ENCODE measurements at places on chromosomes 7 and 10.

- no peak for DNase-seq
These were observed 48.8 kb upstream of the MYL10 start for GRCh38 chr7:101677797-101678479.

DNA sequence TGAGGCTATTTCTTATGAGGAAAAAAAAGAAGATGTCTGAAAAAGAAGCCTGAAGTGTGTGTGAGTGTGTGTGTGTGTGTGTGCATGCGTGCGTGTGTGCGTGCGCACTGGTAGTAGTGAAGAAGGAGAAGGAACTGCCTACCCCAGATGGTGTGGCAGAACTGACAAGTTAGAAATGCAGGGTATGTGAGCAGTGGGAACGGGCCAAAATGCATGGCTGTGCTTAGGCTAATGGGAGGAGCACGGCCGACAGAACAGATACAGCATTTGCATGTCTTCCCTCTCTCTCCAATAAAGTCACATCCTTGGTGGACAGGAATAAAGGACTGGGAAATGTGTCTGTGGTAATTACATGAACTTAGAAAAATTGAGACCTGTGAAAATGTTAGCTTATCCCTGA is 94.3 kb downstream of the IDE start:
- DNase-seq: no peak

- no peak for DNase-seq
These were observed 32.4 kb upstream of the TCF7L2 start for GRCh38 chr10:112917681-112918080.

- DNase-seq: no peak
These were observed 50.1 kb upstream of the PRKAR1B start for GRCh38 chr7:776992-777727.

- peak; percentile 15 for DNase-seq
These were observed 42.3 kb downstream of the RHOBTB1 start for GRCh38 chr10:60901561-60902235.

DNA sequence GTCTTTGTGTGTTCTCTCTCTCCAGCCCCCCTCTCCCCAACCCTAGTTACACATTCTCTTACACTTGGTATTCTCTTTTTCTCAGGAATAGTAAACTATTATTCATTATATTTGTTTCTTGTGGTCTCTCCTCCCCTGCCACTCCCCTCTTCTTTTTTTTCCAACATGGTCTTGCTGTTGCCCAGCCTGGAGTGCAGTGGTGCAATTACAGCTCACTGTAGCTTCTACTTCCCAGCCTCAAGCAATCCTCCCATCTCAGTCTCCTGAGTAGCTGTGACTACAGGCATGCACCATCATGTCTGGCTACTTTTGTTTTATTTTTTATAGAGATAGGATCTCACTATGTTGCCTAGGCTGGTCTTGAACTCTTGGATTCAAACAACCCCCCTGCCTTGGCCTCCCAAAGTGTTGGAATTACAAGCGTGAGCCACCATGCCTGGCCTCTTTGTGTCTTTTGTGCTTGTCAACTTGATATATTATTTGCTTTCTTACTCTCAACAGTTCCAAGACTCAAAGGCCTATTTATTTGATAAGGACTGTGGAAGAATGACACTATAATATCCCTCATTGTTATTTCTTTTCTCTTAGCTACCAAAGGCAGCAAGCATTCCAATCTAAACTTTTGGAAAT is 66.9 kb downstream of the MLLT10 start:
- no peak for DNase-seq

DNA sequence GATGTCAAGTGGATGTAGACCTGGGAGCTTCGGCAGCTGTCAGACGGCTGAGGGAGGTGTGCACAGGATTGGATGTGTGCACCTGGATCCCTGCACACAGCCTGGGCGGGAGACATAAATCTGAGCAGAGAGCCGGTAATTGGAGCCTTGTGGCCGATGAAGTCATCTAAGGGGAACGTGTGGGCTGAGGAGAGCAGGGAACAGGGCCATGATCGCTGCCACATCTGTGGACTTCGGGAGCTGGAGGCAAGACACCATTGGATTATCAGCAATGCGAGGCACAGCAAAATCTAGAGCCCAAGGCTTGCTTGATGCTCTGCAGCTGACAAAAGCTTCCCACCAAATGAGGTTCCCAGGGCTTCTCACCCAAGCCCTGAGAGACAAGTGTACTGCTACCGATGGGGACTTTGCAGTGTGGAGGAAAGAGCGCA is 147.7 kb downstream of the PTPN20 start:
- no peak for DNase-seq

GRCh38 chr10:24251547-24251946 is 42.6 kb downstream of the KIAA1217 start:
- DNase-seq: no peak

DNA sequence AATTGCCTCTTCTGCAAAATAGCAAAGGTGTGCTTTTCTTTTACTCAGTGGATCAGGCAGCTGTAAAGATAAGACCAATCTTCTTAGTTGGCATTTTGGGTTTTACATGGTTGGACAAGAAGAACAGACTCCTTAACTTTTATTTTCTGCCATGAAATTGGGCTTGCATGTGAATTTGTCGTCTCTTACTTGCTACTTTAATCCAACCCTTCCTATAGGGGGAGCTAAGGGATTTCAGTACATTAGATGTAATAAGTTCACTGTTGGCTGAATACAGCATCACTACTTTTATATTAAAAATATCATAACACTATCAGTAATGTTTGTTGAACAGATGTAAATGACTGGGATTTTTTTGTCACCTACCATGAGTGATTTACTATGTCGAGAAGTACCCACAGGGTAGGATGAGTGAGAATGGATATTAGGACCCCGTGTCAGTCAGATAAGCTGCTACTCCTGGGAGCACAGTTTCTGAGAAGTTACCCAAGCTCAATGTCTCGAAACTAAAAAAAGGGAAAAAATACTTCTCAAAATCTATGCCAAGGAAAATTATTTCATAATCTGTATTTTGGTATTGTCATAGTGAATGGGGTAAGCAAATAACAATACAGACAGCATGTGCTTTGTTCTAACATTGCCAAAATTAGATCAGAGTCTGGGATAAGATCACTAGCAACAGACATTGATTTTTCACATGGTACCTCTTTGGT is 127.4 kb upstream of the AGR3 start:
- DNase-seq: no peak

DNA sequence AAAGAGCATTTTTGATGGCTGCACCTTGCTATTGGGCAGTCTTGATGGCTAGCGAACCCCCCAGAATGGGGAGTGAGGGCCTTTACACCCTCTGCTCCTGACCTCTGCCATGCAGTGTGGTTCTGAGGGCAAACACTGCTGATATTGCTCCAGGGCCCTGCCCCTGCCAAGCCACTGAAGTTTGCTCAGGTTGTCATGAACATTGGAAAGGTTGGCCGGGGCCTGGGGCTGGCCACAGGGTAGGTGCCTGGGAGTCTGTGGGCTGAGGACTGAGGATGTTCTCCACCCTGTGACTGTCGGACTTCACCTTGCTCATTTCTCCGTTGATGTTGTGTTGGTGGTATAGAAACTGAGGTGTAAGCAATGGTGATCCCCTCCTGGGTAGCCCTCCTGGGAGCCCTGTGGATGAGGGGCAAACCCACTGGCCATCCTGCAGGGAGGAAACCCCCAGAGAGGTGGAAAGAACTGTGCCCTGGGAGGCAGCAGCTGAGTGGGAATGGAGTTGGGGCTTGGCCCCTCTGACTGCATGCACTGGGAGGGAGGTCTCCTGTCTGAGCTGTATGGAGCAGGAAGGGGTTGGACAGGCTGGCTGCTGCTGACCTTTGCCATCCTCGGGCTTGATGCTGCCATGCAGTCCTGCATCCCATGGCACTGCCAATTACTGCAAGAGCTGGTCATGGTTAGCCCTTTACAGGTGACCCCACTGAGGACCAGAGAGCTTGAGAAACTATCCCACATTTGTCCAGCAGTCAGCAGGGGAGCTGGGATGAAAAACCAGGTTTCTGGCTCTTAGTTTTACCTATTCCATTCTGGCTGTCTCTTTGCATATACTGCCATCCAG is 77.1 kb downstream of the SH2D4B start:
- DNase-seq: no peak

DNA sequence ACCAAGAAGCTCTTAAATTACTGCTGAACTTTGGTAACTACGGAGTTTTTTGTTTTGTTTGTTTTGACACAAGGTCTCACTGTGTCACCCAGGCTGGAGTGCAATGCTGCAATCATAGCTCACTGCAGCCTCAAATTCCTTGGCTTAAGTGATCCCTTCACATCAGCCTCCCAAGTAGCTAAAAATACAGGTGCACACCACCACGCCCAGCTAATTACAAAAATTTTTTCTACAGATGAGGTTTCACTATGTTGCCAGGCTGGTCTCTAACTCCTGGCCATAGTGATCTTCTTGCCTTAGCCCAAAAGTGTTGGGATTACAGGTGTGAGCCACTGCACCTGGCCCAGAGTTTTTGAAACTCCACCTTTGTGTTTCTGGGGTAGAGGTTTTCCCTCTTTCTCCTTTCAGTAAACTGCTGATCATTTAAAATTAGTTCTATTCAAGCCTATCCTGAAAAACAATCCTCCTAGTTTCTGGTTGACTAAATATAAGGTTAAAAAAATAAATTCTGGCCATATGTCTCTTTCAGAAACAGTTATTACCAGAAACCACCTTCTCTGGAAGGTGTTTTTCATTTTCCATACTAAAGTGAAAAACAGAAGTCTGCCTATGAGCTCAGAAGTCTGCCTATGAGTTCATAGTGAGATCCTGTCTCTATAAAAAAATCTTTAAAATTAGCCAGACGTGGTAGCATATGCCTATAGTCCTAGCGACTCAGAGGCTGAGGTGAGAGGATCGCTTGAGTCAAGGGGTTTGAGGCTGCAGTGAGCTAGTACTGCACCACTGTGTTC is 63.9 kb downstream of the VOPP1 start:
- DNase-seq: no peak

DNA sequence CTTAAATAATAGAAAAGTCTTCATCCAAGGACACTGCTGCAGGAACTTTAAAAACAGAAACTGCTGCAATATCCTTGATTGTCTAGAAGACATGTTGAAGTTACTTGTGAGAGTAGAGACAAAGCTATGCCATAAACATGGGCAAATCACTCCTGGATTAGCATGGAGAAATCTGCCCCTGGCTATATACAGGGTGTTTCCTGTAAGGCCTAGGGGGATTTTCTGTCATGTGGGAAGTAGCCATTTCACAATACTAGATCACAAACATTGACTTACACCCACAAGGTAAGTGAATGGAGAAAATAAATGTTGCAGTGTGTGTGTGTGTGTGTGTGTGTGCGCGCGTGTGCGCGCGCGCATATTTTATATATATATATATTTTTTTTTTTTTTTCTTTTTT is 35.2 kb upstream of the PDK4 start:
- no peak for DNase-seq

DNA sequence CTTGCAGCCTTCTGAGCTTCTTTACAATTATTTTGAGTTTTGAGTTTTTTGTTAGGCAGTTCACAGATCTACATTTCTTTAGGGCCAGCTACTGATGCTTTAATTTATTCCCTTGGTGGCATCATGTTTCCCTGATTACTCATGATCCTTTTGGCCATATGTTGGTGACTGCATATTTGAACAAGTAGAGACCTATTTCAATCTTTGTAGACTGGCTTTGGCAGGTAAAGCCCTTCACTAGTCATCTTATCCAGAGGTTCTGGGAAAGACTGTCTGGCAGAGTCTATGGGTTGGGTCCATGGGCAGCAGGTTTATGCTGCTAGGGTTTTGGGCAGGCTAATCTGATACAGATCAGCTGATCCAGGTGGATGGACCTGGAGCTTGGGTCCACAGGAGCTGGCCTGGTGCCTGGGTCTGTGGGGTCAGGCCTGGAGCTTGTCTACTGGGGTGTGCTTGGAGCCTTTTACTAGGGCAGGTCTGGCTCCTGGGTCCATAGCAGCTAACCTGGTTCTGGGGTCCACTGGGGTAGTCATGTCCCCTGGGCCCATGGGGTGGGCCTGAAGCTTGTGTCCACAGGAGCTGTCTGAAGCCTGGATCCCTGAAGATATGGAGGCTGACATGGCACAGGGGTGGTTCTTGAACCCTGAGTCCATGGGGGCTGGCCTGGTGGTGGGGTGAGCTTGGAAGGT is 72.7 kb downstream of the GPR85 start:
- no peak for DNase-seq

DNA sequence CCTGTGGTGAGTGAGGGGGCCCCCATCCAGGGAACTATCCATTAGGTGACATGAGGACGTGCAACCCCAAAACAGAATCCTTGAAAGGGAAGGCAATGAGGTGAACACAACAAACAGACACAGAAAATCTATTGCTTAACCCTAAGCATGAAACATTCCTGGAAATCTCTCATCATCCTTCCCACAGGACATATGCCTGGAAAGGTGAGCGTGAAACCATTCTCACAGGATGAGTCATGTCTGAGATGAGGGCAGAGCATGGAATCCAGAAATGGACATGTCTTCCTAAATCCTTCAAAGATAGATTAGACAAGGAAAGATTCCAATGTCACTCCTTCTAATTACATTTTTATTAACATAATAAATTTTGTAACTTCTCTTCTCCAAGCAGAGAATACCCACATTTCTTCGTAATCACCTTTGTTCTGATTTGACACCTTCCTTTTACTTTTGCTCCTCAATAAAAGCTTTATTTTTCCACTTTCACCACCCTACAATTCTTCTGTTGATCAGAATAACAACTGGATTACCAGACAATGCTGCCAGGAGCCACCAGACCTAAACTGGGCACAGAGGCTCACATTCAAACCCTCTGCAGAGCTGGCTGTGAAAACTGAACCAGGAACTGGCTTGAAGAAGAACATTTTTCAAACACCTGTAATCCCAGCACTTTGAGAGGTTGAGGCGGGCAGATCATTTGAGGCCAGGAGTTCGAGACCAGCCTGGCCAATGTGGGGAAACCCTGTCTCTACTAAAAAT is 67.2 kb downstream of the COBL start:
- DNase-seq: no peak

DNA sequence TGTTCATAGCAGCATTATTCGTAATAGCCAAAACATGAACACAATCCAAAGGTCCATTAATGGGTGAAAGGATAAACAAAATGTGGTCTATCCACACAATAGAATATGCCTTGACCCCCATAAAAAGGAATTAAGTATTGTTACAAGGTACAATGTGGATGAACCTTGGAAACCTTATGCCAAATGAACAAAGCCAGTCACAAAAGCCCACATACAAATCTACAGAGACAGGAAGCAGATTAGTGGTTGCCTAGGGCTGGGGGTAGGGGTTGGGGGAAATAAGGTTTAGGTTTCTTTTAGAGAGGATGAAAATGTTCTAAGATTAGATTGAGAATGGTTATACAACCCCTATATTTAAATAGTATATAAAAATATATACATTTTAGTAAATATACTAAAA is 34.8 kb downstream of the PIP4K2A start:
- no peak for DNase-seq

- no peak for DNase-seq
These were observed 139.4 kb upstream of the PHYHIPL start for GRCh38 chr10:59037018-59037389.

DNA sequence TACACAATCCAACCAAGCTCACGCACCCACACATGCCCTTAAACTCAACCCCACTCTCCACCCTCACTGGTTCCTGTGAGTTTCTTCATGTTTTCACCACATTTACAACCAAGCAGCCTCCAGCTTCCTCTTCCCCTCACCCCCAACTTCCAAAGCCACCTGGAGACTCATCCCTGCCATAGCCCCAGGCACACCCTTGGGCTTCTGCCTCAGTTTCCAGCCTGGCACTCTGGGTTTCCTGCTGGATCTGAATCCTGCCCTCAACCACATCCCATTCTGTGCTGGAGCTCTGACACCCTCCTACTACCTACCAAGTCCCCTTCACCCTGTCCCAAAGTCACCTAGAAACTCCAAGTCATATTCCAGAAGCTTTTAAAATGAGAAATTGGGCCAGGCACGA is 29.4 kb downstream of the CCDC3 start:
- no peak for DNase-seq

- DNase-seq: no peak
These were observed 114.3 kb upstream of the YAE1 start for GRCh38 chr7:39451901-39452300.

Data from NCI-H1092 (cell line).